SIG-M5 (cell line): ENCODE measurements at places on chromosomes 3 and 15.

- DNase-seq = no peak
Observed at GRCh38 chr3:53775834-53776251, 70.4 kb downstream of the CHDH start.

DNA sequence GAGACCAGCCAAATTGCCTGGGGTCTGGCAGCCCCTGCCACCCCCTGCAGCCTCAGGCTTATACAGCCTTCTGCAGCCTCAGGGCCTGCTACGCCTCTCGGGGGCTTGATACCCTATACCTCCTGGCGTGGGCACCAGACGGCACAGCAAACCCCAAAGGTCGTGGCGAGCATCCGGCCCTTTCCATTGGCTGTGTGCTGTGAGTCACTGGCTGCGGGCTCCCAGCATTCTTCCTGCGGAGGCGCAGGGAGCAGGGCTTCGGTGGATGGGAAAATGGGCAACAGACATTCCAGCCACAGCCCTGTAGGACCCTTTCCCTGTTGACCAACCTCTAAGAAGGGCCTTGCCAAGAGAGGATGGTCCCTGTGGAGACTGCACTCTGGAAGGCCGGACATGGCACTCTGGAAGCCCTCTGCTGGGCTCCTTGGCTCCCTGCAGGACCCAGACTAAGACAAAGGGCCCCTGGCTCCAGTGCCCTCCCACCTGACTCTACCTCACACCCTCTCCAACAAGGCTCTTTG, 59.6 kb downstream of the ITGA11 start:
- DNase-seq = no peak

DNA sequence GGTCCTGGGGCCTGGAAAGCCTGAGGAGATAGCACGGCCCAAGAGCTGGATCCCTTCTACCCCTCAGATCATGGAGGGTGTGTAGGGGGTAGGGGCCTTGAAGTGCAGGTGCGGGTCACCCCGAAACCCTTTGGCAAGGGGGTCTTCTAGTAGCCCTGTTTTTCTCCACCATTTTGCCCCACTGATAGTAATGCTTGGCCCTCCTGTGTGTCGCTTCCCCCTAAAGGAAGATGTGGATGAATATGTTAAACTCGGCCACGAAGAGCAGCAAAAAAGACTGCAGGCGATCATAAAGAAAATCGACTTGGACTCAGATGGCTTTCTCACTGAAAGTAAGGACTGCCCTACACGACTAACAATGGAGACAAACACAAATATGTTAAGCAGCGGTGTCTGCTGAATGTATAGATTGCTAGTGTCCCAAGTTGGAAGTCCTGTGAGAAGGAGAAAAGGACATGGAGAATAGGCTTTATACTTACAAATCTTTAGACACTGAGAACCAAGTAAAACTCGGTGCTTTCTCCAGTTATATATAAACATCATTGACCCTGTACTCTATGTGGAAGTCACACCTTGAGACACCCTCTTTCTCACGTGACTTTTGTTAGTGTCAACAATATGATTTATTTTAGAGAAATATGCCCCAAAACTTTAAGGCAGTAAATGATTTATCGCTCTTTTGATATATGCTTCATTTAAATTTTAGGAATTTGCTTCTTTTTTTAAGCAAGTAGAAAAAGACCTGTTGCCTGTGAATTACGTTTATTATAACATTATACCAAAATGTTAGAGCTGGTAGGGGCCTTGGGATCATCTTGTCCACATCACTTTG, 802 bp downstream of the RCN2 start:
- no peak for DNase-seq

GRCh38 chr15:74504418-74504817, 36.6 kb upstream of the ARID3B start:
- no peak for DNase-seq

- DNase-seq = no peak
Observed at GRCh38 chr15:40506964-40507571, 36.3 kb downstream of the CHST14 start.

DNA sequence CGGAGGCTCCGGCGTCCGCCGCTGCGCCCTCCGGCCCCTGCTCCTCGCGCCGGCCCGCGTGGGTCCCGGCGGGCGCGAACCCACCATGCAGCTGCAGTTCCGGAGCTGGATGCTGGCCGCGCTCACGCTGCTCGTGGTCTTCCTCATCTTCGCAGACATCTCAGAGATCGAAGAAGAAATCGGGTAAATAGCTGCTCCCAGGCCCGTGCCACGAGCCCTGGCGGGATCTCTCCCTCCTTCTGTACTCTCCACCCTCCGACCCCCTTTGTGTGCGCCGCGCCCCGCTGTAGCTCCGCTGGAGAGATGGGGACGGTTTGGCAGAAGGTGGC, 263 bp downstream of the ST8SIA2 start:
- no peak for DNase-seq

GRCh38 chr3:125220727-125221429, 8.3 kb upstream of the SLC12A8 start:
- no peak for DNase-seq

DNA sequence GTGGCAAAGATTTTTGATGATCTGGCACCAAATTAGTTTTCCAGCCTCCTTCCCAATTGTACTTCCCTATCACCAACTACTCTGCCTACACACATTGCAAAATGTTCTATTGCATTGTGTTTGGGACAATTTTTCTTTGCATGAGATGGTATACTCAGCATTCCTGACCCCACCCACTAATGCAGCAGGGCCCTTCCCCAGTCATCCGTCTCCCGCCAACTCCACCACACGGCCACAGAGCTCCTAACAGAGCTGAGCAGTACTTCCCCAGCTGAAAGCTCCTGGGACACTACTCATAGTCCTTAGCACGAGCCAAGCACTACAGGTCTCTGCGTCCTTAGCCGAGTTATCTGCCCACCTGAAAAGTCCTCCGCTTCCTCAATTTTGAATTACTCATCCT, 34.2 kb downstream of the TXNRD3 start:
- DNase-seq = no peak

DNA sequence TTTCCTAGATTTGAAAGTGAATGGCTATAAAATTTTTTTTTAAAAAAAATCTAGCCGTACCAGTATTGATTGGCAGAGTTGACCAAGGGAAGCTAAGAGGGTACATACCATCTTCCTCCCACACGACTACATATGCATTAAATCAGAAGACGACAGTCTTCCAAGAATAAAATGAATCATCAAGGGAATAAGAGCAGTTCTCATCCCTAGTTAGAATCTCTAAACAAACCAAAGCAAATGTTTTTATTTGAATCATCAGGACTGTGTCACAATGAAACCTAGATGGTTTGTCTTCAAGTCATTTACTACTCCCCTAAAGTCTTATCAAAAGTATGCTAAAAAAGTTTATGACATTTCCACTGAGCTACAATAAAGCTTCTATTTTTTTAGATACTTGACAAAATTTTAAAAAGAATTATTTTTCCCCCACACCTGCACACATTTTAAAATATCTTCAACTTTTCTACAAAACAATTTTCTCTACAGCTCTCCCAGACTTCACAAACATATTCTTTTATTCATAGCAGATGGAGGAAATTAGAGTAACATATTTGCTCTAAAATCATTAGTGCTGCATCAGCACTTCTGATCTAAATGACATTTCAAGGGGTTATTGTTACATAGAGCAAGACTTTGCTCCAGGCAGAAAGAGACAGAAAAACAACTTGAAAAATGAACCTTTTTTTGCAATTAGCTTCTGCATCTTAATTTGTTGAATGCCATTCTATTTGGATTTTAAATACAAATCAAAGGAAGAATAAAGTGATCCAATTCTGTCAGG, 547.1 kb downstream of the FHIT start:
- DNase-seq = no peak

DNA sequence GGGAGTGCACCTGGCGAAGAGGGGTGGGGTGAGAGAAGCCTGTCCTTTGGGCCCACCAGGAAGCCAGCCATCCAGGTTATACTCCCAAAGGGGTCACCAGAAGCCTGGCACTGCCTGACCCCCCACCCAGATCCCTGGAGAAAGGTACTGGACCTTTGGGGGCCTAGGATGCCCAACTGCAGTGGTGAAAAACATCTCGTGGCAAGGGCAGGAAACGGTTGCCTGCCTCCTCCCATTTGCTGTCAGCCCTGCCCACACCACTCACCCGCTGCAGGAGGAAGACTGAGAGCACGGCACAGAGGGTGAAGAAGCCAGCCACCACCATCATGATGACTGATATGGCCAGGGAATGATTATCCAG, 2.2 kb upstream of the ULK3 start:
- no peak for DNase-seq
